Fibroblast of upper back skin (primary cell): ENCODE measurements at places on chromosomes 16 and 17.
A peak's percentile ranks its signal among the peaks of the same experiment; 100 is the strongest.

- DNase-seq = no peak
Measured at GRCh38 chr17:52410781-52411180, 252.3 kb upstream of the CA10 start.

DNA sequence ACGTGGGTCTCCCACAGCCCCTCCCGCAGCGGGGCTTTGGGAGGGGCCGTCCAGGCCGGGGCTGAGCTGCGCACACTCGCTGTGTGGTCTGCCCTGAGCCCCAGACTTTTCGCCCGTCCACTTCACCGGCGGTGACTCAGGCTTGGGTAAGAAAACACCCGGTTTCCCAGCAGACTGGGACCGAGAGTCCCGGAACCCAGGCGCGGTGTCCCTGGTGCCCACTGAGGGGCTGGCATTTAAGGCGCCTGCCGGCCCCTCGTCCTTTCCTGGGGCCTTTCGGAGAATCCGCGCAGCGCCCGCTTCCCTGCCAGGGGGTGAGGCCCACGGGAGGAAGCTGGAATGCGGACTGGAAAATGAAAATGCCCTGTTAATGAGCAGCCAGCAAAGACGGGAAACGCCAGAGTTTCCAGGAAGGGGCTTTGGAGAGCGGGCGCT, 100.3 kb downstream of the C16orf95 start:
- DNase-seq = no peak

DNA sequence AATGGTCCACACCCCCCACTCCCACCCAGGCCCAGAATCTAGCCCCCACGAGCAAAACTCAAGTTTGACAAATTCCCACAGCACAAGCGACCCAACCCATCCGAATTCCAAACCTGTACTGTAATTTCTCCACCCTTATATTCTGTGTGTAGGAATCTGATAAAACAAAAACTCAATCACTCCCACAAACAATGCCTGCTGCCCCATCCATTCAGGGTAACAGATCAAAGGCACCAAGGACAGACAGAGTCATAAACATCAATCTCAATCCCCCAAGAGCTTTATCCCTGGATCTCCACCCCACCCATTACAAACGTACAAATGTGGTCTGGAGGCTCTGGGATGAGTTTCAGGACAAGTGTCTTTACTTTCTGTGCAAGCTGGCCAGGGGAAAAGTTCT, 157.8 kb downstream of the AXIN2 start:
- no peak for DNase-seq

DNA sequence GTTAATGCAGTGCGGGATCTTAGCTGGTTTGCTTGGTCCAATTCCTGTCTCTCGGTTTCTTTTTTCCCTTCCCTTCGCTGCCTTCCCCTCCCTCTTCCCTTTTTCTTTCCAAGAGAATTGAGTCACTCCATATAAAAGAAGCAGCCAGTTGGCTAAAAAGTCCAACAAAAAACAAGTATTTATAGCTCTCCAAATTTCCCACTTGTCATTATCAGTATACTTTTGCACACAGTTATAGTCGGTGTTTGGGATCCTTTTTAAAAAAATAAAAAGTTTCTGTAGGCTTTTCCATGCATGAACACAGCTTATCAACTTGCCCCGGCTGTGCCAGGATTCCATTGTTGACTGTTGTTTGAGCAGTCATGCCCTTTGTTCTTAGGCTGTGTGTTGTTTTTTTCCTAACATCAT, 24.9 kb downstream of the HMOX2 start:
- no peak for DNase-seq

DNA sequence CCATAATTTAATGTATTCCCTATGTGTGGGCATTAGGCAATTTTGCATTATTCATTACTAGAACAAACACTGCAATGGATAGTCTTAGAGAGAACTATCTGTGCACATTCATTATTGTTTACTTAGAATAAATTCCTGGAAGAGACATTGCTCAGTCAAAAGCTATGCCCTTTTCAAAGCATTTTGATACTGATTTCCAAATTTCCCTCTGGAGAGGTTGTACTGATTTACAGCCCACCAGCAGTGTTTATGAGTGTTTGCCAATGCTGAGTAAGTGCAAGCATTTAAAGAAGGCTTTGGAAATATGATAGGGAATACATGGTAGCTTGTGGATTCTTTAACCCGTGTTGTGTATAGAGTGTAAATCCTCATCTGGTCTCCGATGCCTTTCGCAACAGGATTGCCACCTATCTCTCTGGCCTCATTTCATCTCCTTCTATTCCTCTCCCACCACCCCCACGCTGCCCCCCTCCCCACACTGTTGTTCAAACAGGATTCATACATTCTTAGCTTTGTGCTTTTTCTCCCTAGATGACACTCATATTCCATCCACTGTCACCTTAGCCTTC, 33.4 kb upstream of the MMD start:
- DNase-seq = peak; percentile 91

- DNase-seq = peak; percentile 81
Measured at GRCh38 chr17:7589204-7589868, 558 bp downstream of the SOX15 start.

- no peak for DNase-seq
Measured at GRCh38 chr17:29196769-29197515, 16.7 kb upstream of the MYO18A start.

- DNase-seq = no peak
Measured at GRCh38 chr17:791829-792228, 9.7 kb downstream of the MRM3 start.

GRCh38 chr16:66036793-66037715, 329.4 kb upstream of the CDH5 start:
- peak; percentile 99 for DNase-seq

DNA sequence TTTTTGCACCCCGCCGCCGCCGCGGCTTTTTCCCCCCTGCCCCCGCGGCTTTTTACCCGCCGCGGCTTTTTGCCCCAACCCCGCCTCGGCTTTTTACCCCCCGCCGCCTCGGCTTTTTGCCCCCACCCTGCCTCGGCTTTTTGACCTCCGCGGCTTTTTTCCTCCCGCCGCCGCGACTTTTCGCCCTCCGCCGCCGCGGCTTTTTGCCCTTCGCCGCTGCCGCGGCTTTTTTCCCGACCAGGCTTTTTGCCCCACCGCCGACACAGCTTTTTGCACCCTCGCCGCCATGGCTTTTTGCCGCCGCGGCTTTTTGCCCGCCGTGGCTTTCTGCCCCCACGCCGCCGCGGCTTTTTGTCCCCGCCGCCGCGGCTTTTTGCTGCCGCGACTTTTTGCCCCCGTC, 137.0 kb upstream of the TP53TG3D start:
- DNase-seq = no peak

DNA sequence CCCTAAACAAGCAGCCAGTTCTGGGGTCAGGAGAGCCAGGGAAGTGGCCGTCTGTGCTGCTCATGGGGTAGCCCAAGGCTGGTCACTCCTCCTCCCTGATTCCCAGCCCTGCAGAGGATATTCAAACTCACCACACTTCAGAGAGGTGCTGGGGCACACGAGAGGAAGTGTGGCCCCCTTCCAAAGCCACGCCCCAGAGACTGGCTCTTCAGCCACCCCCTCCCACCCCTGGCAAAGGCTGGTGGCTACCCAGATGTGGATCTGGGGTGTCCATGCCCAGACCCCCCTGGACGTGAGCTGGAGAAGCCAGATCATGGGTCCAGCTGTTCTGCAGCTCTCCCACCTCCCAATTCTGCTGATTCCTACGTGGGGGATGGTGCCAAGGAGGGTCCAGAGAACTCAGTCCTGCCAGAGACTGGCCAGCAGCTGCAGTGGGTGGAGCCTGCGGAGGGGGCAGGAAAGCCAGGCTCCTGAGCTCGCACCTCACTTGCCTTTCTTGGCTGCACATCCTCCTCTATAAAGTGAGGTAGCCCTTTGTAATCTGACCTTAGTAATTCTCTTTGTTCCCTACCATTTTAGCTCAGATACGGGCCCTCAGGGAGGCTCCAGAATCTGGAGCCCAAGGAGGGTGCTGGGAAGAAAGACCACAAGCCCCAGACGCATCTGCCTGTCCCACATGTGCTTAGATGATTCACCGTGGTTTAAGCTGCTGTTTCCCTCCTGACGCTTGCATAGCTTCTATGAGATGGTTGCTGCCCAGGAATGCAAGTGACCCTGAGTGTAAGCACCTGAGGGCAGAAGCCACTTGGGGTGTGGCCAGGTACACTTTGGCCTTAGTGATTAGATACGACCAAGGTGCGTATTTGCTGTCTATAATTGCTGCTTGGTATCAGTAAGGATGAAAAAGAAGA, 15.3 kb downstream of the SDK2 start:
- DNase-seq = no peak

- no peak for DNase-seq
Measured at GRCh38 chr16:86199182-86199581, 300.2 kb downstream of the IRF8 start.

DNA sequence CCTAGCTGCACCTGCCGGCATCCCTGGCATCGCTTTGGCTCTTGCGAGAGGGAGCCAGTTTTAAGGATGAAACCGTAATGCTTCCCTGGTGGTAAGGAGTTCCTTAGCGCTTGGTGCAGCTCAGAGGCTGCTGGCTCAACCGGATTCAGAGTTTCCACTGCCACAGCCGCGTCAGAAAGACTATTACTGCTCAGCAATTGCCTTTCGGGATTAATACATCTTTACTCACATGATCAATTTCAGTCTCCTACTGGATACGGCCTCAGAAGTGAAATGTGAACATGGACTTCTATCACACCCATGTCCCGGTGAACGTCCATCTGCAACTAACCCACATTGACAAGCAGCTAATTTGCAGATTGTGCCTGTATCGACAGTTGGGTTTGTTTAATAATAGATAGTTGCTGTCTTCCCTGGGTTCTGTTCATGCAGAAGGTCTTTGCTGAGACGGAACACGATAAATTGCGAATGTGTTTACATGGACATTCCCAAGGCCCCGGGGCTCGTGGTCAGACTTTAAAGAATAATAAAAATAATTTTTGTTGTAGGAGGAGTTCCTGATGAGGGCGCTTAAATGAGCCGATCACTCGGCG, 175.4 kb downstream of the ENGASE start:
- DNase-seq = no peak

DNA sequence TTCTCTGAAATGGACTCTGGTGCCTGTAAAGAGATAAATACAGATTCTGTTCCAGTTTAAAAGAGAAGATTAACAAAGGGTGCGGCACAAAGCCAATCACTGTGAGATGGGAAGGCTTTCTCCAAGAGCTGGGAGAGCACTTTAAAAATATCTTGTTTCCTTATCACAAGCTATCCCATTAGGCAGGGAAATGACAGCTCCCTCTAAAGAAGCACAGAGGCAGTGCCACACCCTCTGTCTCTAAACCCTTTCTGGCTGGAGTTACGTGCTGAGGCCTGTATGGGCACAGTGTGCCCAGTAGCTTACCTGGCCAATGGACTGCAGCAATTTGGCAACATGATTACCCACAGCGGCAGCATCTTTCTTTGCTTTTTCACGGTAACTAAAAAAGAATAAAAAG, 9.0 kb upstream of the TERB1 start:
- no peak for DNase-seq

GRCh38 chr17:60749050-60749449, 71.4 kb downstream of the BCAS3 start:
- no peak for DNase-seq

- DNase-seq = peak; percentile 56
Measured at GRCh38 chr17:50396261-50397110, 837 bp downstream of the LRRC59 start.

DNA sequence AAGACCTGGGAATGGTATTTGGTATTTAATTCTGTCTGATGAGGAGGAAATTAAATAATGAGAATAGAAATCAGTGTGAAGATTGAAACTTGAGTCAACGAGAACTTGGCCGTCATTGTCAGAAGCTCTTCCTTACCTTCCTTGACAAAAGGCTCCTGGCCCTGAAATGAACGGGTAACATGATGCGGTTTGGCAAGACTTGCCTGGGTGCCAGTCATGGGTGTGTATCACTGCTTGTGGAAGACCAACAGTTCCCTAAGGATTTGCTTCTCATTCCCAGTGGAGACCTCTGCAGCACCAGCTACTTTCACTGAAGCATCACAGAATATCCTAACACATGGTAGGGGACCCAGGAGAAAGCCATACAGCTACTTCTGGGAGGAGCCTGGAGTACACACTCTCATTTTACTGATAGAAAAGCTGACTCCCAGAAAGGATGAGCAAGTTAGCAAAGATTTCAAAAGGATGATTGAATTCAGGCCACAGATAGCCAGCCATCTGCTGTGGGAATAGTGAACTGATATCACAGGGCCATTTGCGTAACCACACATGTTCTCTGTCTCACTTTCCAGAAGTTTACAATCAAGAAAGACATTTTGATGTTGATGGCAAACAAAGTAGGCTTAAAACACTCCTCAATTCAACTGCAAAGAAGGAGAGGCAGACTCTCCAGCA, 258.1 kb upstream of the SALL1 start:
- DNase-seq = peak; percentile 37

DNA sequence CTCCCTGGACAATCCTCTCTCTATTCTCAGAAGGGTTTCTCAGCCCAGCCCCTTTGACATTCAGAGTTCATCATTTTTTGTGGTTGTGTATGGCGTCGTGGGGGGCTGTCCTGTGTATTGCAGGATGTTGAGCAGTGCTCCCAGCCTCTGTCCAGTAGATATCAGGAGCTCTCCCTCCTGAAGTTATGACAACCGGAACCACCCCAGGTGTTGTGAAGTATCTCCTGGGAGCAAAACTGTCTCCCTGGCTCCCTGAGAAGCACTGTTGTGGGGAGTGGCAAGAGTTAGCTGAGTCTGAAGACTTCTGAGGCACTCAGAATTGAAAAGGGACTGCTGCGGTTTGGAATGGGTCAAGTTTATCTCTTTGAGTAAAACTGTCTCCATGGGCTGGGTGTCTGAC, 55.9 kb upstream of the MGAT5B start:
- DNase-seq = no peak

GRCh38 chr17:66054242-66054641, 137.7 kb downstream of the CEP112 start:
- no peak for DNase-seq

DNA sequence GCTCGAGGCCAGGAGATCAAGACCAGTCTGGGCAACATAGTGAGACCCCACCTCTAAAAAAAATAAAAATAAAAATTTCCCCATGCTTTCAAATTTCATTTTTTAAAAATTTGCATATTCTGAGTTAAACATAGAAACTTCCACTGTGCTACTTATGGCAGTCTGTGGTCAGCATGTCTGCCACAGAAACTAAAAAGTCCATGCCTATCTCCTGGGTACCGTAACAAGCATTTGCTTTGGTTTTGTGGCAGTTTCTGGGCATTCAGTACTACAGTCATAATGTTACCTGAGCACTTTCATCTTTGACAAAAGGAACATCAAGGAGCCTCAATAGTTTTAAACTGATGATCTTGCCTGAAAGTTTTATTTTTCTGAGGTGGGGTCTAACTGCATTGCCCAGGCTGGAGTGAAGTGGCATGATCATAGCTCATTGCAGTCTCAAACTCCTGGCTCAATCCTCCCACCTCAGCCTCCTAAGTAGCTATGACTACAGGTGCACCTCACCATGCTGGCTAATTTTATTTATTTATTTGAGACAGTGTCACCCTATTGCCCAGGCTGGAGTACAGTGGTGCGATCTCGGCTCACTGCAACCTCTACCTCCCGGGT, 13.2 kb upstream of the ITGA2B start:
- no peak for DNase-seq

DNA sequence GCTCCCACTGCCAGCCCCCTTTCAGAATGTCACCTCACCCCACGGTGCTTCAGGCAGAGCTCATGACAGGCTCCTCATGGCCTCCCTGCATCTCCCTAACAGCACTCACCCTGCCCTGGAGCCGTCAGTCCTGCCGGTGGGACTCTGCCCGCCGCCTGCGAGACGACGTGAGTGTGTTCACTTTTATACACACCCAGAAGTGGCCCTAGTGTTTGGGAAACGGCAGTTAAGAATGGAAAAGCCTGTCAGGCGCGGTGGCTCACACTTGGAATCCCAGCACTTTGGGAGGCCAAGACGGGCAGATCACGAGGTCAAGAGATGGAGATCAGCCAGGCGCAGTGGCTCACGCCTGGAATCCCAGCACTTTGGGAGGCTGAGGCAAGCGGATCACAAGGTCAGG, 12.3 kb upstream of the CYTH1 start:
- DNase-seq = no peak
